Cortex of kidney (tissue), 1 donor: ENCODE measurements at places on chromosomes 12 and 14.

DNA sequence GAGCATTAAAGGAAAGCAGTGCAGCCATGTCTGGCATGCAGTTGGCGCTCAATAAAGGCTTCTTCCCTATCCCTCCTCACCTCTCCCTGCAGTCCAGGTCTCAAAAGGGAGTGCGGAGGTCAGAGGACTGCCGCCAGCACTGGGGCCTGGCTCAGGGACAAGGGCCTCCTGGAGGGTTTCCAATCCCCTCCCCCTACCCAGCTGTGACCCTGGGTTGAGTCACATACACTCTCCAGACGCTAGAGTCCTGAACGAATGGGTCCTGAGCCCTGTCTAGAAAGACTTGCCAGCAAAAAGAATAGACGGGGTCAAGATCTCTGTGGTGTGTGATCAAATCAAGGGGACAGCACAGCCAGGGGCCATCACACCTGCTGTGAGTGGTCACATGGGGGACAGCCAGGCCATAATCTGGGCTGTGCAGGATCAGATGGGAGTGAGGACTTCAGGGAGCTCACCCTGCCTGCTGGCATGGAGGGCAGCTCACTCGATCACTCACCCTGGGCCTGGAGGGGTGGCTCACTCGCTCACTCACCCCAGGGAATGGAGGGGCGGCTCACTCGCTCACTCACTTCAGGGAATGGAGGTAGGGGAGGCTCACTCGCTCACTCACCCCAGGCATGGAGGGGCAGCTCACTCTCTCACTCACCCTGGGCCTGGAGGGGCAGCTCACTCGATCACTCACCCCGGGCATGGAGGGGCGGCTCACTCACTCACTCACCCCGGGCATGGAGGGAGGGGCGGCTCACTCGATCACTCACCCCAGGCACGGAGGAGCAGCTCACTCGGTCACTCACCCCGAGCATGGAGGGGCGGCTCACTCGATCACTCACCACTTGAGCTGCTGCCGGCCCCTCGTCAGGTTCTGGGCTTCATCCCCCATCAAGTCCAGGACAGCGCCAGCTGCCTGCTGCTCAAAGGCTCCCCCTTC, 12.8 kb downstream of the CFAP73 start:
- no peak for DNase-seq

- DNase-seq, result no peak
Measured at GRCh38 chr12:33488036-33488435, 48.4 kb upstream of the SYT10 start.

DNA sequence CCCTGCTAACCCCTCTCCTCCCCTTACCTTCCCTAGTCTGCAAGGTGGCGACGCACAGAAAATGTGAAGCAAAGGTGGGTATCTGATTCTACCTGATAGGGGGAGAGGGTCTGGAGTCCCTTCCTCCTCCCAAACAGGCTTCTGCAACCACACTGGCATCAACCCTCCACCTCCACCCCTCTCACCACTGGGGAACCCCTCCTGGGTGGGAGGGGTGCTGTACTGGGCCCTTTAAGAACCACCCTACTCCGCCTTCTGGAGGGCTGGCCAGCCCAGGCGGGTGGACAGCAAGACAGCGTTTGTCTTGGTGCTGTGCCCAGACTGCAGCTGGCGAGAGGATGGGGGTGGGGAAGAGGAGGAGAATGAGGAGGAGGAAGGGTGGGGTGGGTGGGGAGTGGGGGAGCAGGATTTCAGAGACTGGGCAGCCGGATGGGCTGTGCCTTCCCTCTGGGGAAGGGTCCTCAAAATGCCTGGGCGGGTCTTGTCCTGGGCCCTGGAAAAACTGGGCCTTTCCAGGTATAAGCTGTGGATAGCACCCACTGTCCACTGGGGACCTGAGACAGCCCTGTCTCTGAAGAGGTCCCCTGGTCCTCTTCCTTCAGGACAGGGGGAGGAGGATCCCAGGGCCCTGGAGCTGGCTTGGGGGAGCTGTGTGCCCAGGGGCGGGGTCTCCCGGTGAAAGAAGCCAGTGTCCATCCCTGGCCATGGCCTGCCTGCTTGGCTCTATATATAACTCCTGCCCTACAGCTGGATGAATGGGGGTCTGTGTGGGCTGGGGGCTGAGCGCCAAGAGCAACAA, 2.8 kb downstream of the TNS2 start:
- DNase-seq, result no peak

- no peak for DNase-seq
Measured at GRCh38 chr12:49010092-49010668, 8.4 kb downstream of the PRKAG1 start.

- DNase-seq, result no peak
Measured at GRCh38 chr12:78192979-78193378, 362.3 kb downstream of the NAV3 start.

- DNase-seq, result no peak
Measured at GRCh38 chr12:105474672-105475071, 144.2 kb downstream of the C12orf75 start.

DNA sequence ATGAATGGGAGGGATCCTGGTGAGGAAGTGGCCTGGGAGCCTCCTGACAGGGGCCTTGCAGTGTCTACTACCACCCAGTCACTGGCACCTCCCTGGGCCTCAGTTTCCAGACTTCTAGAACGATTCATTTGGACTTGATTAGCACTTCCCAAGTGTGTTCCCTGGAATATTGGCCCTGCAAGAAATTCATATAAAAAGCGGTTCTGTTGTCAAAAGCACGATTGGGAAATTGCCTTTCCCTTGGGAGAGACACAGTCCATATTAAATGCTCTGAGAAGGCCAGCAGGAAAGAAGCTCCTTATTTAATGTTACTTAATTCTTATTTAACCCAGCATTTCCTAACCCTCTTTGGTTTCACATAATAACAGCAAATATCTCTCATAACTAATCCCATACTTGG, 61.9 kb downstream of the DRAM1 start:
- DNase-seq, result no peak

DNA sequence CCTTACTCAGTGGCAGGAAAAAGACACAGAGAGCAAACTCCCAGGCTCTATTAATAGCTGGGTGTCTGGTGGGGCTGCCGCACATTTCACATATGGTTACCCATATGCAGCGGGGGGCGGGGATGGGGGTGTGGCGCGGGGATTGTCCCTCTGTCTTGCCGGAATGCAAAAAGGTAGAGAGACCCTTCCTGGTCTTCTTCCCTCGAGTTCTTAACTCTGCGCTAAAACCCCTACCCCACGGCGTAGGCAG, 1.7 kb downstream of the PRMT8 start:
- DNase-seq, result no peak

- no peak for DNase-seq
Measured at GRCh38 chr12:45959728-45960127, 30.6 kb downstream of the SCAF11 start.

- no peak for DNase-seq
Measured at GRCh38 chr14:51020024-51020710, 74.7 kb downstream of the TRIM9 start.

DNA sequence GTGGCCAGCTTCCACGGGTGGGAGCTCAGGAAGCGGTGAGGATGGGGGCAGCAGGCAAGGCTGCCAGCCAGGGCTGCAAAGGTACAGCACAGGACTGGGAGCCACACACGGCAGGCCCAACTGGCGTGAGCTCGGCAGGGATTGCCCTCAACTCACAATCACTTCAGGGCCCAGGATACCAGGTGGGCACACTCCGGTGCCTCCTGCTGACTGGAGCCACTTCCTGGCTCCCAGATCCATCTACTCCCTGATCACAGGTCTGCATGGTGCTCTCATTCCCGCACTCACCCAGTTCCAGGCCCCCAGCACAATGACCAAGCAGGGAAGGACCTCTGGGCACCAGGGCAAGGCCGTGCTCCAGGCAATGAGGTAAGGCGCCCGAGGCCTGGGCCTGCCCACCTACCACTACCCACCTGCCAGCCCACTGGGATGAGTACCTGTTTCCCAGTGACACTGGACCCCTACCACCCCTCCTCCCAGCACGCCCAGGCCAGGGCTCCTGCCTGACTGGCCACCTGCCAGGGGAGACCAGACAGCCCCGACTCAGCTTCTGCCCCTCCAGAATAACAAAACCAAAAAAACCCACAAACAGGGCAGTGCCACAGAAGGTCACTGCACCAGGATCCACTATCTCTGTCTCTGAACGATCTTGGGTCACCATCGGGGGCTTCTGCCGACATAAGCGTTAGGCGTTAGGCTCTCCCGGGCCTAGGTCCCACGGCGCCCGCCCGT, 1.8 kb downstream of the JAG2 start:
- DNase-seq, result no peak

DNA sequence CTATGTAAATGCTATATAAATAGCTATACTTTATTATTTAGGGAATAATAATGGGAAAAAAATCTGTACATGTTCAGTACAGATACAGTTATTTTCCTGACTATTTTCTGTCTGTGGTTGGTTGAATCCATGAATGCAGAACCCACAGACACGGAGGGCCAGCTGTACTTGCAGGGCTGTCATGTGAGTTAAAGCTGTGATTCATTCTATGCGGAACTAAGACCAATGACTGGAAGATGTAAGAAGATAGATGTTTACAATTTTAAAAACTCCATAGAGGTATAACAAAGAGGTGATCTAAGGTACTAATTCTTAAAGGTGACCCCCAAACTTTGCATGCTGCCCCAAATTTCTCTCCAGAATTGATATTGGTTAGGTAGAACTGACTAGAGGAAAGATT, 14.6 kb downstream of the PCNX4 start:
- DNase-seq, result no peak
